ENCODE measurements at places on chromosomes 5 and 9.

DNA sequence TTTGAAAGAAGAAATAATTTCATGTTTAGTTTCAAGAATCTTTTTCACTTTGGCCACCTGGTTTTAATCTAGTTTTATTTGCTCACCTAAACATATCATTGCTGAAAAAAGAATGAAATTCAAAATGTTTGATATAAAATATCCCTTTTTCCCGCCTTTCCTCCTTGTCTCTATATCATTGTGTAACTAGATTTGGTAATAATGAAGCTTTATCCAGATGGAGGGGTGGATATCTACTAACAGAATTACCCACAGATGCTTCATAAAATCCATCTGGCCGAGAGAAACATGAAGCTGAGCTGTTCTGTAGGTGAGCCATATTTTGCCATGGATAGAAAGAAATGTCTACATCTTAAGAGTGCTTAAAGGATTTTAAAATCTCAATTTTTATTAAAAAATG lies 214.7 kb downstream of the ICE1 start:
- DNase-seq, result no peak

- DNase-seq, result no peak
Measured at GRCh38 chr5:39270225-39270848, 51.0 kb upstream of the FYB1 start.

DNA sequence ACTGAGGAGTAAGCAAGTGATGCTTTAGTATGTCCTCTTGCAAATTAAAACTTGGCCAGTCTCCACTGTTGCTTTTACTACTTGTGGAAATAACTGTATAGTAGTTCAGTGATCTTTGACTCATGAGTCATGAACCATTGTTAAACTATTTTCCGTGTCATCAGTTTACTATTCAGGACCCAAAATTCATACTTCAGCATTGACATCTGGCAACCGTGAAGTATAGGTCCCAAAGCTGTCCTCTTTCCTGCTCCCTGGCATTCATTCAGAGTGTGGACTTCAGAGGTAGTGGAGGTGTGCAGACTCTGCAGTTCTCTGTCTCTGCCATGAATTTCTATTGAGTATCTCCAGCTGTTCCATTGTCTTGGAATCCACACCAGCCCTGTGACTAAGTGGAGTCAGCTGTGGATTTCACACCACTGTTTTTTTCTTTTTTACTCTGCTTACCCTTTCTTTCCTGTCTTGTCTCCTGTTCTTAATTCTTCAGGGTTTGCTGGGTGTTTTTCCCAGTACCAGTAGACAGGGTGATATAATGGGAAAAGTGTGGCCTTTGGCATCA lies 7.5 kb downstream of the TDRD7 start:
- no peak for DNase-seq

DNA sequence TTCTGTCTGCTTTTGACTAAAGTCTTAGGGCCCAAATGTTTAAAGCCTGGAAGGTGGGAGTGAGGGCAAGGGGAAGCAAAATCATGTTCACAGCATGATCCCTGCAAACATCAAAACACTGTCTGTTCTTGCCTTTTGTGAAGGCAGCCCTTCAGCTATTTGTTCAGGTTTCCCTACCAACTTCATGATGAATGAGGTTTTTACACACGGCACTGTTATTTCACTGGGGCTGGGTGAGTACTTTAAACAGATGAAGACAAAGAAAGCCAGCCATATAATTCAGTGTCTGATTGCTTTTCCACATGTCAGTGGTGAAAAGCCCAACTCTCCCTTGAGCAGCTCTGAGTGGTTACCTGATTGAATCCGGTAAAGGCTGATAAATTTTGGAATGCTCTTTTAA lies 224.7 kb upstream of the GRAMD2B start:
- DNase-seq, result no peak

DNA sequence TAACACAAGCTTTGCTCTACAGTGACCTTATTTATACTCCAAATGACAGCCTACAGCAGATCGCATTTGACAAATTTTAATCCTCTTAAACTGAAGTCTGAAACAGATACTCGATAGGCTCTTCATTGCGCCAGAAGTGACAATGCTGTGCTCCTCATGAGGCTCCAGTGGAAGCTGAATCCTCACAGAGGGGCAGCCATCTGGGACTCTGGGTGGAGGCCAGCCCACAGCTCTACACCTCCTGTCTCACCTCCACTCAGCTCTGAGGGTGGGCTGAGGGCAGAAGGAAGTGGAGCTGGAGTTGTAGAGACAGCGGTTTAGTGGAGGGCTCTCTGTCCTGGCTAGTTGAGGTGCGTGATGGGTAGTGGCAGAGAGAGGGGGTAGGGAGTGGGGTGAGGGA lies 283.3 kb upstream of the ANKRD55 start:
- no peak for DNase-seq

- DNase-seq, result no peak
Measured at GRCh38 chr5:111859533-111860270, 102.7 kb upstream of the NREP start.

GRCh38 chr9:117153021-117153420 lies 261.8 kb downstream of the ASTN2 start:
- no peak for DNase-seq

DNA sequence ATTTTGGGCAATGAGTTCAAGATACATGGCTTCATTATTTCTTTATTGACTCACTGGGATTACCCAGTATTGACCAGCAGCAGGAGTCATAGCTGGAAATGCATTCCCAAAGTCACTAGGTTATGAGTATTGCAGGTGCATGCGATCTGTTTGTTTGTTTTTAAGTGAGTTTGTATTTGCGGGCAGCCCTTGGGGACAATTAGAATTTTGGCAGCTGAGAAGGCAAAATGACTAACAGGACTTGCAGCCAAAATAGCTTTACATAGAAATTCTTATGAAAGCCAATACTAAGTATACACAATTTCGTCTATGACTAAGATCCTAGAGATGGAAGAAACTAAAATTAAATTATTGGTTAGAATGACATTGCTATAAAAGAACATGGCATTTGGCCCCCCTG lies 18.1 kb upstream of the RGMB start:
- DNase-seq, result no peak

DNA sequence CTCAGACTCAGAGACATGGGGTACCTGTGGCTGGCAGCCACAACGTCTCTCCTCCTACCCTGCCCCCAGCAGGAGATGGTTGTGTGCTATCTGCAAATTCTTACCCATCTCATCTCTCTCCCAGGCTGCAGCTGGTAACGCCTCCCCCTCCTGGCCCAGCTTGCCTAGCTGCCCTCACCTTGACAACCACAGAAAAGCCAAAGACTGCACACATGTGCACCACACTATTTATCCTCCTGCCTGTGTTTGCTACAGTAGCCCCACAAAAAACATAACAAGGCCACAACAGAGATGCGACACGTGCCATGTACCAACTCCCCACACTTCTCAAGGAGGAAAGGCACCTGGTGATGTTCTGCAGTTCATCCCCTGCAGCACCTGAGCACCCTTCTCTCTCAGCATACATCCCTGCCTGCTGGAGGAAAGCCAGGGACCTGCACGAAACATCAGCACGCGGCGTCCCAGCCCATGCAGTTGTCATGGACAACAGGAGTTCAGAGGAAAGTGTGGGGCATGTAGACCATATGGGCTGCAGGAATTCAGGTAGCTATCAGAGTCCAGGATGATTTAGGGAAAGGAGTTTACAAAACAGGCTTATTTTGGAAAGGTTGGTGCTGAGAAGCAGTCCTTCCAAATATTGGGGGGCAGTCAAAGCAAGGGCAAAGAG lies 168.7 kb downstream of the C5orf15 start:
- DNase-seq, result no peak

- DNase-seq, result no peak
Measured at GRCh38 chr9:108297073-108297472, 558.7 kb downstream of the ACTL7B start.

- no peak for DNase-seq
Measured at GRCh38 chr5:138950421-138951031, 75.4 kb upstream of the LRRTM2 start.

DNA sequence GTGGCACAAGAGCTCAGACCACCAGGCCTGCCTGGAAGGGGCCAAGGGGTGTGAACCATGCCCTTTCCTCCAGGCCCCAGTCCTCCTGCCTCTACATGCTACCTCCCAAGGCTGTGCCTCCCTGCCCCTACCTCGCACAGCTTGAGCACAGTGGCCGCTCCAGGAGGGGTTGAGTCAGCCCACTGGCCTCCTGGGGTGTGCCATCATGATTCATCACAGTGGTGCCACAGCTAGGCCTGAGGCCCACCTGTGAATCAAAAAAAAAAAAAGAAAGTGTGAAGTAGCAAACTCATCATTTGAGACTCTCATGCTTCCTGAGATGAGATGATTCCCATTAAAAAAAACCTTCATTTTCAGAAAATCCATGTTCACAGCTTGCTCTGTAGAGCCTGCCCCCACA lies 240.5 kb downstream of the HSPA4 start:
- peak; percentile 10 for DNase-seq

DNA sequence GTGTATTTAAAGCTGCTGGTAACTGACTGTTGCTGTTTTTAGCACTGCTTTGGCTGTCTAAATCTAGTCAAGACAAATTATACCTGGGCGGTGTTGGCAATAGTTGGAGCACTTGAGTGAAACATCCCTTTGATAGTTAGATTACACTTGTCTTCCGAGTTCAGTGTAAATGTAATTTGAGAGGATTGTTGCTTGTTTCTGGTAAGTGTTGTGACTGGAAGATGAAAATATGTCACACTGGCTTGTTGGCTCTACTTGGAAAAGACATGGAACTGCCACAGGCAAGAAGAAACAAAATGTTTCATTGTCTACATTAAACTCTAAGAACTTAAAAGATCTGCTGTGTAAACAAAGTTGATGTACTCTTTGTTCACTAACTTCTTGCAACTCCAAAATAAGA lies 49.2 kb upstream of the PTPRD start:
- DNase-seq, result no peak

DNA sequence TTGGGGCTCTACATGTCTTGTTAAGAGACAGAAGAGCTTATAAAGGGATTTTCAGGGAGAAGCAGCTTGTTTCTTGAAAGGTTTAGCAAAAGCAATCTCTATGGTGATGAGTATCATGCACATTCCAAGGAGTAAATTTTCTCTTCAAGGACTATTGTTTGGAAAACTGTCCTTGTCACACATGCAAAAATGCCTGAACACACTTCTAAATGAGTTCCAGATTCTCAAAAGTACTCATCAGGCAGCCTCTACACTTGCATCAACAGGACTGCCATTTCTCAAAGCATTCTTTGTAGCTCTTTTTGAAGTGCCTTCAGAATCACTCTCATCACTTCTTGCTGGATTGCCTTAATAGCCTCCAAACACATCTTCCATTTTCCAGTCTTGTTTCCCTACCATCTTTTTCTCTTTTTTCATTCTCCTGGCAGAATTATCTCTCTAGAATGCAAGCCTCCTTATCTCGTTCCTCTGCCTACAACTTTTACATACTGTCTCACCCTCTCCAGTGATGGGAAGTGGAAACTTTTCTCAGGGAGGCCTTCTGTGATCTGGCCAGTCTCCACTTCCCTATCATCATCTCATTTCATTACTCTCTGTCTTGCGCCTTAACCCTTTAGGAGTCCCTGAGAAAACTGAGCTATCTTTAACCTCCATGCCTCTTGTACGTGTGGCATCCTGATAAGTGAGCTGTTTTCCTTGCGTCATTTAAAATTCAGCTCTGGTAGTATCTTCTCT lies 631.5 kb upstream of the TLE4 start:
- no peak for DNase-seq

GRCh38 chr5:4348919-4349318 lies 753.3 kb downstream of the IRX1 start:
- DNase-seq, result no peak
